ENCODE measurements at places on chromosomes 13 and 19. TPM values are rescaled to one million over a fixed set of nuclear protein-coding genes. Genes with fewer than 3 reads are reported as not detected.

DNA sequence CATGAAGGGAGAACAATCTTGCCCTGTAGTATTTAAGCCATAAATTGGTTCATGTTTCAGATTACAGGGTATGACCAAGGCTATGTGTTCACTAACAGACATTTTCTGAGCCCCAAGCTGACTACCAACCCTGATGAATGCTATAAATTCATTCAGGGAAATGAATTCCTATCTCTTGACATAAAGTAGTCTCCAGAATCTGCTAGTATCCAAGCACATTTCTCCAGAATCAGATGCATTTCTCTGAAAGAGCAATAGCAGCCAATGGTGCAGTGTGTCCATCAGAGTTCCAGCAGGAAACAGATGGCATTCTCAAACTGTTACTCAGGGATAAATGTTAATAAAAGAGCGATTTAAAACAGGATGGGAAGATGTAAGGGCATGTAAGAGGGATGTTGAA, 226.4 kb downstream of the COG6 start:
- H3K27me3 ChIP-seq: no peaks in the 10 kb centered on the region
- peaks cover 14% of the 10 kb centered on the region for H3K4me1 ChIP-seq
- H3K4me3 ChIP-seq: no peak overlapping the region
- H3K27ac ChIP-seq: no peak overlapping the region
- no peaks in the 10 kb centered on the region for H3K36me3 ChIP-seq

Gene IFNL1
- not detected for total RNA-seq

GRCh38 chr19:35013041-35013819, 13.1 kb downstream of the GRAMD1A start:
- H3K36me3 ChIP-seq: peaks cover 40% of the 10 kb centered on the region
- no peaks in the 10 kb centered on the region for H3K27me3 ChIP-seq
- DNase-seq: peak; percentile 92
- peak overlapping the region; percentile 28 for H3K27ac ChIP-seq

DNA sequence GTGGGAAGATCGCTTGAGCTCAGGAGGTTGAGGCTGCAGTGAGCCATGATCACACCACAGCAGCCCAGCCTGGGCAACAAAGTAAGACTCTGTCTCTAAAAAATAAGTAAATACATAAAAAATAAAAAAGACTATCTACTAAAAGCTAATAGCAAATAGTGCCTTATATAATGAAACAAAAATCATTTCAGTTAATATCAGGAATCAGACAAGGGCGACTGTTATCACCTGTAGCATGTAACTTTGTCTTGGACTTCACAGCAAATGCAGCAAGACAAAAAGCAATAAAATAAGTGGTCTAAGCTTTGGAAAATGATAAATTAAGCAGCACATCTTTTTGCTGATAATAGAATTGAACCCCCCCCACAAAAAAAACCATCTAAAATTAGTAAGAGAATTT, 21.2 kb upstream of the GPI start:
- H3K27ac ChIP-seq: no peak overlapping the region
- H3K4me3 ChIP-seq: no peak overlapping the region
- H3K27me3 ChIP-seq: no peaks in the 10 kb centered on the region
- no peak for DNase-seq
- H3K4me1 ChIP-seq: no peaks in the 10 kb centered on the region

- H3K27ac ChIP-seq: no peak overlapping the region
- H3K36me3 ChIP-seq: no peaks in the 10 kb centered on the region
- H3K4me1 ChIP-seq: no peaks in the 10 kb centered on the region
- H3K27me3 ChIP-seq: no peaks in the 10 kb centered on the region
These were observed 466.2 kb downstream of the TSHZ3 start for GRCh38 chr19:30883071-30883470.

DNA sequence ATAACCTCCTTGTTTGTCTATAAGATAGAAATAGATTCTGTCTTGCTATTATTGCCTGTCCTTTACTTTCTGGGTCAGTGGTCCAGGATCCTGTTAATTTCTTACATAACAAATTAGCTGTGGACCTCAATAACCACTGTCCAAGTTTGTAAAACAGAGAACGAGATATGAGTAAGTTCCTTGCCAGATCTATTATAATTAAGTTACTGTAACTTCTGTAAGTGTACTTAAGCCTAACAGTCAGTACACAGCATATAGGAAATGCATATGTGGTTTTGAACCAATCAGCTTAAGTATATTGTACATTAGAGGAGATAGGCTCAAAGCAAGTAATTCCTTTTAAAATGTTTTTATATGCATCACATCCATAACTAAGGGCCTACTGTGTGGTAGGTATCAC, 34.9 kb downstream of the HTR2A start:
- no peaks in the 10 kb centered on the region for H3K4me1 ChIP-seq
- no peak for DNase-seq
- H3K4me3 ChIP-seq: no peak overlapping the region
- H3K27ac ChIP-seq: no peak overlapping the region
- H3K36me3 ChIP-seq: no peaks in the 10 kb centered on the region

GRCh38 chr13:75715601-75716523, 79.7 kb downstream of the LMO7 start:
- DNase-seq: no peak
- H3K36me3 ChIP-seq: no peaks in the 10 kb centered on the region
- no peaks in the 10 kb centered on the region for H3K27me3 ChIP-seq
- no peak overlapping the region for H3K4me3 ChIP-seq
- H3K27ac ChIP-seq: no peak overlapping the region

Gene CACNG7
- total RNA-seq: not detected

GRCh38 chr19:53980539-53981375, 10.7 kb upstream of the CACNG6 start:
- DNase-seq: no peak
- H3K4me1 ChIP-seq: peaks cover 24% of the 10 kb centered on the region
- H3K36me3 ChIP-seq: no peaks in the 10 kb centered on the region
- no peak overlapping the region for H3K4me3 ChIP-seq
- no peak overlapping the region for H3K27ac ChIP-seq
- peaks cover 71% of the 10 kb centered on the region for H3K27me3 ChIP-seq

- H3K4me1 ChIP-seq: no peaks in the 10 kb centered on the region
- DNase-seq: no peak
These were observed 7.9 kb downstream of the SIPA1L3 start for GRCh38 chr19:37914908-37915307.

DNA sequence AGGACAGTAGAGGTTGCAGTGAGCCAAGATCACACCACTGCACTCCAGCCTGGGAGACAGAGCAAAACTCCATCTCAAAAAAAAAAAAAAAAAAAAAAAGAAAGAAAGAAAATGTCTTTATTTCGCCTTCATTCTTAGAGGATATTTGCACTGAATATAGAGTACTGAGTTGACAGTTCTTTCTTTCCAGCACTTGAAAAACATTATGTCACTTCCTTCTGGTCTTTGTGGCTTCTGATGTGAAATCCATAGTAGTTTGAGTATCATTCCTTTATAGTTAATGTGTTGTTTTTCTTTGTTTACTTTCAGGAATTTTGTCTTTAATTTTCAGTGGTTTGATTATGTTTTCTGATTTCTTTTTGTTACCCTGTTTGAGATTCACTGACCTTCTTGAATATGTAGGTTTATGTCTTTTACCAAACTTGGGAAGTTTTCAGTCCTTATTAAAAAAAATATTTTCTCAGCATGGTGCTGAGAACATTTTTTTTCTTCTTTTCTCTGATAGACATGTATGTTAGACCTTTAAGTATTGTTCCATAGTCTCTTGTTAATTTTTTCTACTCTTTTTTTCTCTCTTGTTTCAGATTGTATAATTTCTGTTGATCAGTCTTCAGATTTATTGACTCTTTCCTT, 50.1 kb downstream of the PCCA start:
- H3K27ac ChIP-seq: no peak overlapping the region
- no peaks in the 10 kb centered on the region for H3K36me3 ChIP-seq
- H3K4me3 ChIP-seq: no peak overlapping the region
- no peaks in the 10 kb centered on the region for H3K27me3 ChIP-seq
- H3K4me1 ChIP-seq: no peaks in the 10 kb centered on the region

- no peaks in the 10 kb centered on the region for H3K27me3 ChIP-seq
- DNase-seq: no peak
- no peak overlapping the region for H3K4me3 ChIP-seq
- H3K4me1 ChIP-seq: no peaks in the 10 kb centered on the region
- no peak overlapping the region for H3K27ac ChIP-seq
- no peaks in the 10 kb centered on the region for H3K36me3 ChIP-seq
These were observed 80.6 kb upstream of the CLDN10 start for GRCh38 chr13:95471960-95472359.

- peaks cover 42% of the 10 kb centered on the region for H3K4me1 ChIP-seq
- H3K36me3 ChIP-seq: peaks cover 14% of the 10 kb centered on the region
- peak overlapping the region; percentile 11 for H3K4me3 ChIP-seq
- peak overlapping the region; percentile 92 for H3K27ac ChIP-seq
- no peaks in the 10 kb centered on the region for H3K27me3 ChIP-seq
These were observed 2.5 kb upstream of the EEF2 start for GRCh38 chr19:3987619-3988371.

DNA sequence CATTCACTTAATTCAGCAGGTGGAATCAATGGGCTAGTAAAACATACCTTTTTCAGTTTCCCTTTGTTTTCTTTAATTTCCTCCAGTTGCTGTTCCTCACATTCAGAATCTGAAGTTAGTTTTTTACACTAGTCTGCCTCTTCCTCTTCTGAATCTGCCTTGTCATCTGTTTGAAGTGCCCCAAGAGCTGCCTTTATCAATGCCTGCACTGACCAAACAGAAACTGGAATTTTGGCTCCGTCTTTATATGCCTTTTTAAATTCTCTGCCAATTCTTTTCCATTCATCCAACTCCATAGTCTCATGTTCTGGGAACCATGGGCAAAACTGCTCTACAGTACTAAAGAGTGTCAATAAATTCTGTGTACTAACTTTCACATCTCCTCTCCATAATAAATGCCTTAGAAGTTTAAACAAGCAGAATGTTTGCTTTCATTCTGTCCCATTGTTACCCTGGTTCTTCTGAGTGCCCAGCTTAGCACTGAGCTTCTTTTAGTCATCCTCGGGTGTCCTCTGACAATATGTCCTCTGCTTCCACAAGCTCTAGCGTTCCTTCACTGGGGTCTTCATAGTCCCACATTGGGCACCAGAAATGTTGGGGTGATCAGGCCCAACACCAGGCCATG, 154.2 kb downstream of the ZNF486 start:
- no peaks in the 10 kb centered on the region for H3K36me3 ChIP-seq
- no peak overlapping the region for H3K4me3 ChIP-seq
- H3K4me1 ChIP-seq: peaks cover 7% of the 10 kb centered on the region
- no peaks in the 10 kb centered on the region for H3K27me3 ChIP-seq

Gene LYPD5
- total RNA-seq: 2.0 TPM

GRCh38 chr13:71522941-71523526, 344.0 kb downstream of the DACH1 start:
- no peaks in the 10 kb centered on the region for H3K4me1 ChIP-seq
- no peaks in the 10 kb centered on the region for H3K36me3 ChIP-seq
- no peak overlapping the region for H3K27ac ChIP-seq
- no peaks in the 10 kb centered on the region for H3K27me3 ChIP-seq

GRCh38 chr13:113002206-113002912, 33.3 kb downstream of the MCF2L start:
- DNase-seq: no peak
- H3K4me3 ChIP-seq: no peak overlapping the region
- H3K36me3 ChIP-seq: no peaks in the 10 kb centered on the region
- H3K27me3 ChIP-seq: peaks cover 48% of the 10 kb centered on the region
- H3K27ac ChIP-seq: no peak overlapping the region

DNA sequence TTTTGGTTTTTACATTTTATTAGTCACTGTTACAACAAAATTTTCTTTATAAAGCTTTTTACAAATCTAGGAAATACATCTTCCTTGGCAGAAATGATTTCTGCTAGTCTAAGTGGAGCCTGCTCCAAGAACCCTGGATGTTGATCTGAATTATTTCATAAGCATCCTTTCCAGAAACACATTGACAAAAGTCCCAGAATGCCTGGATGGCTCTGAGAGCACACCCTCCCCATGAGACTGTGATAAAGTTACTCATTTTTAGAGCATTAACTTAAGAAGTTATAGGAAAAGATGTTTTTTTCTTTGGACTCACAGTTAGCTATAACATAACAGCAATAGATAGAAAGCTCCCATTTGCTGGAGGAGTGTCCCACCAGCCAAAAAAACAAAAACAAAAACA, 559.6 kb upstream of the SPRY2 start:
- H3K36me3 ChIP-seq: no peaks in the 10 kb centered on the region
- no peaks in the 10 kb centered on the region for H3K4me1 ChIP-seq
- peak overlapping the region; percentile 9 for H3K27ac ChIP-seq
- no peak overlapping the region for H3K4me3 ChIP-seq

DNA sequence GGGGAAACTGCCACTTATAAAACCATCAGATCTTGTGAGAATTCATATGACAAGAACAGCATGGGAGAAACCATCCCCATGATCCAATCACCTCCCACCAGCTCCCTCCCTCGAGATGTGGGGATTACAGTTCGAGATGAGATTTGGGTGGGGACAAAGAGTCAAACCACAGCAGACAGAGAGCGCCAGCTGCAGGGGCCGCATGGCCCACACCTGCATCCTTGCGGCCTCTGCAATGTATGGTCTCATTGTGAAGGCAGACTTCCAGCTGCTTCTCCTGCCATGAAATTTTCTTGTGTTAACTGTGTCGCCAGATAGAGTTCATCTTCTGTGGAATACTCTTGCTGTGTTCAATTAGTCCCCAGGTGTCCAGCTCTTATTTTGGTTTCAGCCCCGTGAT, 17.3 kb upstream of the SLC15A1 start:
- H3K27me3 ChIP-seq: no peaks in the 10 kb centered on the region
- H3K4me3 ChIP-seq: no peak overlapping the region
- no peak for DNase-seq
- no peak overlapping the region for H3K27ac ChIP-seq
- H3K36me3 ChIP-seq: no peaks in the 10 kb centered on the region

Gene CCL25
- not detected for total RNA-seq

DNA sequence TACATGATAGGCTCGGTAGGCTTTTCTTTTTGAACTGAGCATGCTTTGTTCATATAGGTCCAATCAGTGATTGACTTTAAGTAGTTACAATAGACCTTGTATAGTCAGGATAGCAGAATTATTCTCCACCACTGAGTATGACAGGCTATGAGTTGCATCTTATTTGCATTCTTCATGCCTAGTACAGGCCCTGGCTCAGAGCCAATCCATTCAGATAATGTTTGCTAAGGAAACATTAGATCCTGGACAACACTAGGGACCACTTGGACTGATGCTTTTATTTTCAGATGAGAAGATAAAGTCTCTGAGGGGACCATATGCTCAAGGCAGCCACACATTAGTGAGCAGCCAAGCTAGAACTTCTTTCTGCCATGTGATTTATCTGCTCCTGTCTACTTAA, 133.9 kb downstream of the KL start:
- no peaks in the 10 kb centered on the region for H3K27me3 ChIP-seq
- no peak overlapping the region for H3K27ac ChIP-seq
- DNase-seq: no peak

GRCh38 chr13:23516190-23516589, 54.0 kb upstream of the TNFRSF19 start:
- H3K36me3 ChIP-seq: no peaks in the 10 kb centered on the region
- no peak overlapping the region for H3K4me3 ChIP-seq
- no peak overlapping the region for H3K27ac ChIP-seq
- no peak for DNase-seq

Gene MED4
- 41.9 TPM for total RNA-seq

- DNase-seq: no peak
- H3K36me3 ChIP-seq: peaks cover 16% of the 10 kb centered on the region
- no peaks in the 10 kb centered on the region for H3K4me1 ChIP-seq
- H3K27me3 ChIP-seq: no peaks in the 10 kb centered on the region
These were observed 8.3 kb downstream of the C19orf53 start for GRCh38 chr19:13782537-13782936.

GRCh38 chr19:15464394-15465385, at the start of gene RASAL3:
Gene RASAL3, minus strand, starts transcription at chr19:15464544. Its CDS starts 186 bp downstream, at chr19:15464358.
- H3K4me1 ChIP-seq: peaks cover 6% of the 10 kb centered on the region
- no peak for DNase-seq
- no peaks in the 10 kb centered on the region for H3K36me3 ChIP-seq
- peaks cover 63% of the 10 kb centered on the region for H3K27me3 ChIP-seq
- H3K27ac ChIP-seq: no peak within 1 kb of the TSS

GRCh38 chr19:45152504-45153338, 8.1 kb downstream of the NKPD1 start:
- peaks cover 25% of the 10 kb centered on the region for H3K4me1 ChIP-seq
- H3K36me3 ChIP-seq: no peaks in the 10 kb centered on the region
- peak overlapping the region; percentile 26 for H3K4me3 ChIP-seq
- H3K27ac ChIP-seq: no peak overlapping the region
